GM23248 (cell line): ENCODE measurements at places on chromosomes 7 and 10.

DNA sequence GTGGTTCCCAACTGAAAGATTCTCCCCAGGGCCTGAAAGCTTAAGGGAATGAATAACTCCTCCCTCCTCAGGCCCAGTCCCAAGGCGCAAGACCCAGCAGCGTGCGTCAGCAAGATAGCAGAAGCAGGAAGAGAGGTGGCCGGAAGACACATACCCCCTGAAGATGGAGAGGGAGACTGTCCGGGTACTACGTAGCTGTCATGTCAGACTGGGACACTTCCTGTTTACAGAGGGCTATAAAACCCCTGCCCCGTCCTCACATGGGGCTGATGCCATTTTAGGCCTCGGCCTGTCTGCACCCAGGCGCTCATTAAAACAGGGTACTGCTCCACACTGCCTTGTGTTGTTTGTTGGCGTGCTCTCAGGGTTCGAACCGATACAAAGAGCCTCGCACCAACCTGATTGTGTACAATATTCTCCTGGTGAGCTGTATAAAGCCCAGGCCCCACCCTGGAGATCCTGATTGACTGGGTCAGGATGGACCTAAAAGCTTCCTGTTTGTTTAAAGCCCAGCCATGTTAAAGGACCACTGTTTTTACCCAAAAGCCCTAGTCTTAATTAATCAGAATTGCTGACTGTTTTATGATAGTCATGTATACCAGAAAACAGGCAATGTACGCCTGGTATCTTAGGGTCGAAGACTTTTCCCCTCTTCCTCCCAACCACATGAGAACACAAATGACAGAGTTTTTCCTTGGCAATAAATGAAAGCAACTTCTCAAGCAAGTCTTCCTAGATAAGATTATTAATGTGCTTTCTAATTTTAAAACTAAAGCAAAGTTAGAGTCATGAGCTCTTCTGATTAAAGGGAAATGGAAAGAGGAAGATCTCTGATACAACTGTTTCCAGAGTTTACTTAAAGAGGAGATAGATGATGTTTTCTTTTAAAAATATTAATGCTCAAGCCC, 251.5 kb downstream of the DOCK4 start:
- DNase-seq: no peak

GRCh38 chr7:2014391-2015241, 218.1 kb downstream of the MAD1L1 start:
- no peak for DNase-seq

DNA sequence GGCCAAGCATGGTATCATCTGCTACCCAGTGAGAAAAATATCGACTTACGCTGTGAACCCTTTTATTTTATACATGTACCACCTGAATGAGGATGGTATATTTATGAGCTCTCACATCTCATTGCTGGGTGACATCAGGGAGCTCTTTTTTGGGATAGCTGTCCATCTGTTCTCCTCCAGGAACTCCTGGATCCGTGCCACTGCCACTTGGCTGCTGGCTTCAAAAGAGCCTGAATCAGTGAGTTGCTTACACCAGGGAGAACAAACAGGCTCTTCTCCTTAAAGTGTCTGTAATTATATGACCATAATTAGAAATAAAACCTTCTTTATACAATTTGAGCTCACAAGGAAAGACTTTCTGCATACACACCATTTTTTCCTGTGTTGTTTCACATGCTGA, 106.2 kb downstream of the KAT6B start:
- DNase-seq: no peak

- no peak for DNase-seq
These were observed 230.5 kb upstream of the TMEM229A start for GRCh38 chr7:124263232-124263827.

DNA sequence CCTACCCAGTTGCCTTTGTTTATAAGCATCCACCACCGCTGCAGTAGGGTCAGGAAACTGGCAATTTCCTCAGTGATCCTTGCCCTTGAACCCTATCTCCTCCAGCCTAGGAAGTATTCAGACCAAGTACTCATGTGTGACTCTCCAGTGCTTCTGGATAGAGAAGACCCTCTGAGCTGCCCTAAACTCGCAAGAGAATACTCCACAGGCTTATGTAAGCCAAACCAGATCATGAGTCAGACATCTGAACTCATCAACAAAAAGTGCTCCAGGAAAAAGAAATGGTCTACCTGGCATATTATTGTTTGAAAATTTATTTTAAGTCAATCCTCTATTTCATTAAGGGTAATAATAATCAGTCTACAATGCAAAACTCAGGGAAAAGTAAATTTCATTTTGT, 101.3 kb downstream of the KAT6B start:
- DNase-seq: peak; percentile 57

DNA sequence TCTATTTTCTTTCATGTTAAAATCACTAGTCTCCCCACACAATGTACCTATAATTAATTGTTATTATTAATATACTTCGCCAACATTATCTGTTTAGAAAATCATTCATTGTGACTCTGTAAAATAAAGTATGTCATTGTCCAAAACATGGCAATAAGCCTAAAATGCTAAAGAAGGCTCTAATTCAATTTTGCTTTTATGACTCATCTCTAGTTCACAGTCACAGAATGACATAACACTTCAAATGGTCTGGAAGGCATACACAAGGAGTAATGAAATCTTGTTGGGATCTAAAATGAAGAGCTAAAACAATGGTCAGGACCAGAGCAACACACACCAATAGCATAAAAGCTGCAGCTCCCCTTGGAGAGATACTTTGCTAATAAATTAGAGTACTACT, 505.8 kb downstream of the GPAM start:
- peak; percentile 81 for DNase-seq

DNA sequence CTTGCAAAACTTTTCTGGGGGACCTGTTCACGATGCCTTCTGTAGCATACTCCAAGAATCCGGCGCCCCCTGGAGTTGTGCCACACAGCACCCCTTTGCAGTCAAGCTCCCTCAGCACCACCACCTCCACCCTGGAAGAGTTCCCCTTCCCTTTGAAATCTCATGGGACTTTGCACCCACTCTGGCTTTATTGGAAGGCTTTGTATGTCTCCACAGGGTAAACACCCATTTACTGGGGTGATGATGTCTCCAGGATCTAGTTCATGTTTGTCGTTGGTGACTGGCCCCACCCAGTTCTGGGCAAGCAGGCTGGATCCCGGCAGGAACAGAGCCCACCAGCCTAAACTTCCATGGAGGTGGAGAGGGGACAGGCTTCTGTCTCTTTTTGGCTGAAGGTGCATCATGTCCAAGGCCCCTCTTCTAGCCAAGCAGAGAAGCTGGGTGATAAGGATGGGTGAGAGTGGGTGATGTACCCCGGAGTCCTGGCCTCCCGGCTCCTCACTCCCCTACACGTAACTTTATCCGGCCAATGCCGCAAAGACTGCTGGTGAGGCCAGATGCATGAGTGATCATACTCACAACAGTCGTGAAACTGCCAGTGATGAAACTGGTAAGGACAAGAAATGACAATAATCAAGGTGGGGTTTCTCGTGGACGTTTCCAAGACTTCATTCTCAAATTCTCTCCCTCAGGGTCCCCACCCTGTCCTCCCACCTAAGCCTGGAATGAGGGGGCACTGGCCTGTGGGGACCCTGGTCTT, 695 bp upstream of the CLDN4 start:
- no peak for DNase-seq

DNA sequence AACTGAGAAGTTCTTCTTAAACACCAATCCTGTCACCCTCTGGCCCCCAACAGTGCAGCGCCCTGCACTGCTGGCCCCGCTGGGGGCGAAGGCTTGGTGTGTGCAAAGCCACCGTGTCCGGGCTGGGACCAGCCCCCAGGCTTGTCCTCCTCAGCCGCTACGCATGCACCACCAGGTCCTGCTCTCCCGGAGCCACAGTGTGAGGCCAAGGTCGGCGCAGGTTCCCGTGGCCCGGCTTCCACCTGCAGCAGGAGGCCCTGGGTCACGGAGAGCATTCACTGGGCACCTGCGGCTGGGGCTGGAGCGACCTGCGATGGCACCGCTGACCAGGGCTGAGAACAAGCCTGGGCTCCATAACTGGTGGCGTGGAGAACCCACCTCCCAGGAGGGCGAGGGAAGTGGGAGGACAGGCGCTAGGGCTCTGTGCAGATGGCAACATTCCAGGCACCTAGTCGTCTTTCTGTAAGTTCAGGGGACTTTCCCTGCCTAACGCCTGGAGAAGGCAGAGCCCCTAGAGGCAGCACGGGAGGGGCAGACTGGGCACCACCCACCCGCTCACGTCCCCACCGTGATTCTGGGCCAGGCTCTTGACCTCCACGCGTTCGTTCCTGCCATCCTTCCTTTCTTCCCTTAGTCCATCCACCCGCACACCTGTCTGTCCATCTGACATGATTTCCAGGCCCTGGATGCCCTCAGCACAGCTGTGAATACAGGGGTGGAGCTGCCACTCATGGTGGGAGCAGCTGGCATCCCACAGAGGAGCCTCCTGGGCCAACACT, 271.6 kb downstream of the ELFN1 start:
- no peak for DNase-seq

DNA sequence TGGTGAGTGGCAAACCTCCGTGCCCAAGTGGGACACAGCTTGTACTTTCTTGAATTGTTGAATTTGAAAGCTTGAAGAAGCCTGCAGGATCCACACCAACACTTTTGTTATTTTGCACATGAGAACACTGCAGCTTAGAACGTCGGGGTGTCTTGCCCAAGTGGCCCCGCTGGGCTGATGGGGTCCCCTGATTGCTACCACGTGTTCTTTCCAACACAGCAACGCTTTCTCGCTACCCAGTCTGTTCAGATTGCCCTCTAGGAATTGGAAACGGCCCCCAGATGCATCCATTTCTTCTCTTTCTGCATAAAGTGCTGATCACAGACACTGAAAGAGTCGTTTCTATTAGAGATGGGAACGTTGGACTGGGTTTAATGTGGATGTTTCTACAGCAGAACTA, 268.5 kb downstream of the ADARB2 start:
- no peak for DNase-seq

DNA sequence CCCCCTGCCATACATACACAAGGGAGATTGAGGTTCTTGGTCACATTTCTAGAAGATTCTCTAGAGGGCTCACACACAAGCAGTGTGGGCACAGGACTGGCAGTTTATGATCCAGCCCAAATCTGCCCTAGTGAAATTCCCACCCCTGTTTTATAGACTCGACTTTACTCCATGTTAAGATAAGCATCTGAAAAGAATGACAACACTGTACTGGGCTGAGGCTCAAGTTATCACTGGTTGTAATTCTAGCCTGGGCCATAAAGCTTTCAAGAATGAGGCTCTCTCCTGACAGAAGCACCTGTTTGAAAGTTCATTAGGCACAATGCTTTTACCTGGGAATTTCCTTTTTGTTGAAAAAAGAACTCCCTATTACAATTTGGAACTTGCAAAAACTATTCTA, 195.6 kb upstream of the GLI3 start:
- no peak for DNase-seq

GRCh38 chr7:41729059-41729458, 26.2 kb upstream of the INHBA start:
- DNase-seq: no peak

DNA sequence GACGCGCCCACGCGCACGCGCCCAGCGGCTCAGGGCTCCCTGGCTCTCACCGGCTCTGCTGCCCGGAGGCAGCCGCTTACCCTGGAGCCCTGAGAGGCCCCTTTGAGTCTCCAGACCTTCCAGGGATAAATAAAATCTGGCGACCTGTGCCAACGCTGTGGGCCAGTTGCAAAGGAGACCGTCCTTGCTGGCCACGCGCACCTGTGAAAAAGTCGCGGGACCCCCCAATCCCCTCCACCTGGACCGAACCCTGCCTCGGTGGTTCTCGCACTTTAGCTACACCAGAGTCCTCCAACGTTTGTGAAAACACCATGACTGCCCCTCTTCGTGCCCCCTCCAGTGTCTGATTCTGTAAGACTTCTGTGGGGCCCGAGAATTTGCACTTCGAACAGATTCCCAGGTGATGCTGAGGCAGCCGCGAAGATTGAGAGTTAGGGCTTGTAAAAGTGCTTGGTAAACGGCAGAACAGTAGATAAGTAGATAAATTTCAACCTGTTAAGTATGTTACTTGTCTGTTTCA, 102.4 kb upstream of the SVIL start:
- no peak for DNase-seq

GRCh38 chr7:44638611-44639557, 32.5 kb downstream of the OGDH start:
- DNase-seq: peak; percentile 81

- peak; percentile 43 for DNase-seq
These were observed 1.7 kb downstream of the TES start for GRCh38 chr7:116211913-116212596.

DNA sequence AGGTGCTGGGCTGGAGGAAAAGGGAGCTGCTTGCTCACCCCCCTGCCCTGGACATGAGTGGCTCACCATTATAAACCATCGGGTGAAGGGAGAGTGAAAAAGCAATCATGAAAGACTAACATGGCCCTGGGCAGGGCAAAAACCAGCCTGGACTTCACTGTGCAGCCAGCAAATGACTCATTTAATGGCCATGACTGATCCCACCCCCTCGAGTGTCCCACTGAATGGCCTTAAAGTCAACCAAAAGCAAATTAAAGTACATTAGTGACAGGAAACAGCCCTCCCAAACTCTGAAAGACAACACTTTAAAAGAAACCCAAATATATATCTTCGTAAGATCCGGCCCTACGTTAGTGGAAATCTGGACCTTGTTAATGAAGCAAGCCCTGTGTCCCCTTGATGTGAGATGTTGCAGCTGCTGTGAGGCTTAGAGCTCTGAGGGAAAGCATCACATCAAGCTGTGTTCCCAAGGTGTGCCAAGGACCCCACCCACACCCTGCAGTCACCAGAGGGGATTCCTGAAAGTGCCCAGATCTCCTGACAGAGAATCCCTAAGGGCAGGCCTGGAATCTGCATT, 31.2 kb downstream of the ADCYAP1R1 start:
- DNase-seq: no peak

GRCh38 chr10:31103112-31103511, 71.4 kb upstream of the ZNF438 start:
- no peak for DNase-seq

DNA sequence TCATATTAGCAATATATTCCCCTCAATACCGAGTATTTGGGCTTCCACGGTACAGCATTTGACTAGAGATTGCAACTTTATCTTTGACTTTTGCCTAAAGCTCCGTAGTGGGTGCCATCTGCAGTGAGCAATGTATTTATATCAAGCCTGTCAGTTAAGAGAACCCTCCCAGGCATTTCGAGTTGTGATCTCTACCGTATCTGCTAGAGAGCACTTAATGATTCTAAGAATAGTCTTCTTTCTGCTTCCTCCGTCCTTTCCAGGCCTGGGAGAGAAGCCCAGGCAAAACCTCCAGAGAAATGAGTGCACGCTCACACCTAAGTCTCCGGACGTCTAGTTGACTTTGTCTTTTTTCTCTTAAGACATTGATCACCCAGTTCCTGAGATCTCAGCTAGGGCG, 210.6 kb downstream of the KLF6 start:
- no peak for DNase-seq

DNA sequence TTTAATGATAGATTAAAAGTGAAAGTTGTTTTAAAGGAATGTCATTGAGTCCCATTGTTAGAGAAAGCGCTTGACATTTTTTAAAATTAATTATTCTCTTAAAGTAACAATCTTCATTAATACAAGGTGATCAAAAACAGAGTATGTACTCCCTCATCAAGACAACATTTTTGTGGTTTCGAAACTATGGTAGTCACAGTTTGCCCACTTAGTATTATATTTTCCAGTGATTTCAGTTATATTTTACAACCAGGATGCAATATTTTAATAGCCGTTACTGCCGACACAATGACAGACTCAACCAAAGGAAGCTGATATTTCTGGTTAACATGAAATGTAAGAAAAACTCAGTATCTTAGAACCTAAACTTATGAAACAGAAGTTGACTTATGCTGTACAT, 31.3 kb downstream of the MKX start:
- peak; percentile 52 for DNase-seq

- DNase-seq: peak; percentile 91
These were observed 41.7 kb downstream of the VCL start for GRCh38 chr10:74039561-74040145.
